ENCODE measurements at places on chromosomes 1 and 21.

DNA sequence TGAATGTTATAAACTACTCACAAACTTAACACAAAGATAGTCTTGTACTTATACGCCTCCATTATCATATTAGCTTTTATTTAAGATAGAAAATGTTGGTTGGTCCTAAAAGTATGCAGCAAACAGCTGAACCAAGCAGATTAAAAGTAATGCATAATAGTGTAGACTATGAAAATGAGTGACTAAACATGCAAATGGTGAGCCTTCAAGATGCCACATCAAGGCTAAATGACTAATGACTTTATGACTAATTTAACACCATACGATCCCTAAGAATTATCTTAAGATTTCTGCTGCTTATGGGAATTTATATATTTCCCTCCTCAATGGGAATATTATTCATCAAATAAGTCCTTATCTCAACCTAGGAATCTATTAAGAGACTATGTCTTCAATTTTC is 4.6 kb downstream of the GPATCH2 start:
- no peak for DNase-seq

GRCh38 chr1:21904704-21905520 is 32.2 kb downstream of the HSPG2 start:
- DNase-seq, result no peak

DNA sequence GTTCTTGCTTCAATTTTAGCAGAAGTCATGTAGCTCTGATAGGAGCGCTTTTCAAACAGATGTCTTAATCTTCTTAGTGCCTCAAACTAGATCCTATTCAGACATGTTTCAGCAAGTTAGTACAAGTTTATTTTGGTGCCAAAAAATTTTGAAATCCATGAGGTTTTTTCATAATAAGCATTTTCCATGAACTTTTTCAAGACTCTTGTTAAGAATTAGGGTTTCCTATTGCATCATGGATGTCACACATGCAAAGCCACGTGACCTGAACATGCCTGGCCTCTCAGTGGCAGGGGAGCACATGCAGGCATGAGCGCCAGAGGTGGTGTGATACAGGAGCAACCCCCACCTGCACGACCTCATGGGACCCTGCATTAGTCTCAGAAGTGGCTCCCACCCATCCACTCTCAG is 67.6 kb downstream of the POFUT2 start:
- no peak for DNase-seq

DNA sequence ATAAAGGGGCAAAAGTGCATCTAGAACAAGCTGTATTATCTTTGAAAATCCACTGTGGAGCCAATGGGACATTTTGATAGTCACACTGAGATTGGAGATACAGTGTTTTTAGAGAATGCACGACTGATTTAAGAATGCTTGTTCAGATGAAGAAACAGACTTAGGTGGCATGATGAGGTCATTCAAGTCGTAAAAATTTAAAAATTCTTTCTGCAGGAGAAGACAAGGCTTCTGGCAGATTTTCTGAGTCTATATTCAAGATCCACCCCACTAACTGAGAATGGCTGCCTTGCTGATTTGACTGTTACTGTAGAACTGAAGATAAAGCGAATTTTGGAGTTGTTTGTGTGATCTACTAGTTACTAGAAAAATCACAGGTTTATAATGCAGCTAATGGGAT is 310.6 kb downstream of the LRRC7 start:
- no peak for DNase-seq

GRCh38 chr1:40877698-40878097 is 15.5 kb upstream of the CITED4 start:
- DNase-seq, result no peak

DNA sequence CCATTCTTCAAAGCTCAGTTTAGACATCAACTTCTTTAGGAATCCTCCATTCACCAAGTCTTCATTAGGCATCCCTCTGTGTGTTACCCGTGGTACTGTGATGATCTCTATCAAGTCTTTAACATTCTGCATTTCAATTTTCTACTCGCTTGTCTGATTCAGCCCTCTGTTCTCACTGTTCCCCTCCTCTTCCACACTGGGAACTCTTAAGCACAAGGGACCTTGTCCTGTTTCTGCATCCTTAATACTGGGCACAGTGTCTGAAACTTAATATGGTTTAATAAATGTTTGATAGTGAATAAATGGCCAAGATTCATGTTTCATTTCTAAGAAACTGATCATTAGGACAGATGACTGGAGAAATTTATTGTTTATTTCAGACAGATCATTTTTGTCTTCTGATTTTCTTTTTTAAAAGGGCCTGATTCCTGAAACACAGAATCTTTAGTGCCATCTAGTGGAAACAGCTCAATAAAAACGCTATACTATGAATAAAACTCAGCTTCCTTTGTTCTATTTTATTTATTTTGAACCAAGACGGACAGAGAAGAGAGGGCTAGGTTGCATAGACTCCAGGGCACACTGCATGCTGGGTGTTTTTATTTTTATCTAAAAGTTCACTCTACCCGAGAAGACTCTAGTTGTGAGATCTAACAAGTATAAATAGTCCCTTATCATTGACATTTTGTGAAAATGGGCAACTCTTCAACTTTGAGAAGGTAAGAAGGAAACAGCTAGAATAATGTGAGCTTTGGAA is 7.0 kb upstream of the TRIM45 start:
- DNase-seq, result no peak

GRCh38 chr1:164709126-164709525 is 150.1 kb downstream of the PBX1 start:
- no peak for DNase-seq

- no peak for DNase-seq
Measured at GRCh38 chr1:245837718-245838117, 669.4 kb downstream of the SMYD3 start.

DNA sequence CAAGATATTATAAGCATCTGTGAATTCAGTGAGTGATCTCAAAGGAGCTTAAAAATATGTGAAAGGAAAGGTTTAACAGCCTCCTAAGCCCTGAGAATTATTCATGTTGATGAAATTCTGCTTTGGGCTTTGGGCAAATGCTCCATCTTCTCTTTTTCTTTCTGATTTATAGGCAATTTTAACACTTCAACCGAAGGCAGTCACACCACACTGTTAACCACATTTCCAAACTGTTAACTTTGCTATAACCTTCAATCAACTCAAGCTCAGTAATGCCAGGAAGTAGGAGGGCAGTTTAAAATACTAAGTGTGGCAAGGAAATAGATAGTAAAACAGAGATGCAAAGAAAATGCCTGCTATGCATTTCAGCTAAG is 54.4 kb upstream of the NEK7 start:
- no peak for DNase-seq

DNA sequence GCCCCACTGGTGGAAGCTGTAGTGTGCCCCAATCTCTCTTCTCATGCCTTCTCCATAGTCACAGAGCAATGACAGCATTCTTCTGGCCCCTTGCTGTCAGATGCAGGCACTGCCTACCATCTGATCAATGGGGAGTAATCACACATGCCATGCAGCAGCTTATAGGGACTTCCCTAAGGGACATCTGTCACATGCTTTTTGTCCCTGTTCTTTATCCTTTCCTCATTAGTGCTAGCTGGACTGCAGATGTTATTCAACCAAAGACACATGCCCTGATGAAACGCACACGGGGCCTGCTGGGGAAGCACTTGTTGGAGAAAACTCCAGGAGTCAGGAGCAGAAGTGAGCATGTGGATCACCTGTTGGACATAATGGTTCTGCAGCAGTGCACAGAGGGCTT is 108.7 kb downstream of the KCNJ15 start:
- DNase-seq, result no peak

GRCh38 chr1:53393325-53393792 is 65.5 kb upstream of the LRP8 start:
- peak; percentile 73 for DNase-seq

GRCh38 chr1:62528015-62528414 is 69.3 kb upstream of the ANGPTL3 start:
- no peak for DNase-seq

DNA sequence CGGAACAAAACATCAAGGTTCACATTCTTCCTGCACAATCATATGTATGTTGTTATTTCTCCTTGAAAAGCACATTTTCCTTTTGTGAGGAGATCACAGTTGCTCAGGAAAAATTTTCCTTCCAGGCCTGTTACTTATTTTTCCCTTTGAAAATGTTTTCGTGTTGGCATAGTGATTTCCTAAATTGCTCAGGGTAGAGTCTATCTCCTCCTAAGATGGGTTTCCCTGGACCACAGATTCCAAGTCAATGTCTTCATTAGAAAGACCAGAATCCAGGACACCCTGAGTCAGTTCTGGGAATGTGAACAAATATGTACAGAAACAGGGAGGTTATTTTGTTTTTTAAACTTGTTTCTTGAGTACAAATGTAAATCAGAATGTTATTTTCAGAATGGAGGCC is 94.3 kb upstream of the C1orf105 start:
- no peak for DNase-seq

DNA sequence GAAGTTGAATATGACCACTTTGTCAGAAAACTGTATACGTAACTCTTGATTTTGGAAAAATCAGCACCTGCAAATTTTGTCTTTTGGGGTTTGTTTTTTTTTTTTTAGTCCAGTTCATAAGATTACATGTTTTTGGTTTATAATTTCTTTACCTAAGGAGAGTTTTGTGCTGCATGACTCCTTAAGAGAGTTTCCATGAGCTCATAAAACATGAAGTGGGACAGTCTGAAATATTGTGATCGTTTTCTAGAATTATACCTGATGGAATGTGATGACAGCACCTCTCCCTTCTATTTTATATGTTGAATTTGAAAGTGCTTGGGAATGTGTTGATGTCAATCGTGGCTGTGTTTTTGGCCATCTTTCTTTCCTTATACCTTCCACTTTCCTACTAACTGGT is 158.5 kb downstream of the NFIA start:
- DNase-seq, result no peak

GRCh38 chr21:41926807-41927171 is 27.0 kb downstream of the C2CD2 start:
- no peak for DNase-seq

GRCh38 chr1:28927648-28928313 is 13.4 kb downstream of the EPB41 start:
- DNase-seq, result no peak

DNA sequence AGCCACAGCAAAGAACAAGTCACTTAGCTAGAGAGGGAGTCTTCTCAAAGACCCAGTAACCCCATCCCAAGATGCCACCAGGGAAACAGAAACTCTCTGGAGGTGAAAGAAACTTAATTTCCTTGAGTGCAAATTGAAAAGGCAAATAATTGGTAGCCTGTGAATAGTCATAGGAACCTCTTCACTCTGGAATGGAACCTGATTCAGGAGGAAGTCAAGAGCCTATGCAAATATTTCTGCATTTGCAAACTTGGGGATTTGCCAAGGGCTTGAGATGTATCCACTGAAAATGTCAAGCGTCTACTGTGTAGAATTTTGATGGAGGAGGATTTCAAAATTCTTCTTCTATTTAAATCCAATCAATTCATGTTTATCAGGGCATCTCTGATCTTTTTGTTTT is 5.7 kb downstream of the HIVEP3 start:
- DNase-seq, result no peak

- no peak for DNase-seq
Measured at GRCh38 chr21:28152732-28153131, 839.9 kb downstream of the LTN1 start.

DNA sequence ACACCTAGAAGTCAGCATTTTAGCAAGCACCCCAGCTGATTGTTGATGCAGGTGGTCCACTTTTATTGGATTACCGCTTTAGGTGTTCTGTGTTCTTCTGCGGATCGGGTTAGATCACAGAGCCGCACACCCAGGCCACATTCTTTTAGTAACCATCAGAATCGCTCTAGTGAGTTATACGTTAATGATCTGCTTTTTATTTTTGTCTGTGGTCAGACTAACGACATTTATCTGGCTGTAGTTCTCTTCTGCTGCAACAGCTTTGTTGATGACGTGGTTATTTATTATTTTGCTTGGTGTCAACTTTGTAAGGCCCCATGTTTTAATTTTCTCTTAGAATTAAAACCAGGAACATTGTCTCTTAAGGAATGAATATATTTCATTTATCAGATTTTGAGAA is 18.2 kb downstream of the SCCPDH start:
- no peak for DNase-seq

DNA sequence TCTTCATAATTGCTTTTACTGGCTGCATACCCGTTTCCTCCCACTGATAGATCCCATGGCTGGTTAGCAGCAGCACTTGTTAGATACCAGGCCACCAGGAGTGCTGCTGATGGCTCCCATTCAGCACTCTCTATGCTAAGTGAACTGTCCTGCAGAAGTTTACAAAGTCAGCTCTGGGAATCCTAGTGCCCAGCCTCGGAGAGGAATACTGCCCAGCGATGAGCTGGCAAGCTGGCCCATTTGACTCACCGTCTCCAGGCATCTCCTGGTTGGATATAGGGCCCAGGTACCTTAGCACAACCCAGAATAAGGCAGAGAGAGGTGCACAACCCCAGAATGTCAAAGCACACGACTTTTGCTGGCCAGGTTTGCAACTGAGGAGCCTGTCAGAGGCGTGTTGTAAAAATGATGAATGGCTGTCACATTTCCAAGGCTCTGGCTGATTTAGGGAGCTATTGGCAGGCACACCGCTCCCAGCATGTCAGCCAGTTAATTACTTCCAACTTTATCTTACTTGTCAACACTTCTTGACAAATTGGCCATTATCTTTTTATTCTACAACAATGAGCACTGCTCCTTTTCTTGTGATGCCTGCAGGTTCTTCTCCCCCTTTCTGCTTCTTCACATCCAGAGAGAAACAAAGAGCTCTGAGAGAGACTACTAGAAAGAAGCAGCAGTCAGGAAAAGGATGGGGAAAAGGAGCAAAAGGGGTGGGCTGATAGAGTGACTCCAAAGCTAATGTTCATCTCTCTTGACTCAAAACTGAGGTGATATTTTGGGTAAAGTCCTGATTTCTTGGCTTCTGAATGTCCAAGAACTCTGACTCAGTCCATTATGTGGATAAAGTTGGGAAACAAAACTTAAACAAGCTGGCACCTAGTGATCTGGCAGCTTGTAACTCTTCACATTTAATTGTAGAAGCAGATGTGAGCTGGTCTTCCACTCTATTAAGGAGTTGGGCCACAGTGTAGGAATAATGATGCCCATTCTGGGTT is 10.8 kb upstream of the ANGPTL7 start:
- DNase-seq, result no peak

DNA sequence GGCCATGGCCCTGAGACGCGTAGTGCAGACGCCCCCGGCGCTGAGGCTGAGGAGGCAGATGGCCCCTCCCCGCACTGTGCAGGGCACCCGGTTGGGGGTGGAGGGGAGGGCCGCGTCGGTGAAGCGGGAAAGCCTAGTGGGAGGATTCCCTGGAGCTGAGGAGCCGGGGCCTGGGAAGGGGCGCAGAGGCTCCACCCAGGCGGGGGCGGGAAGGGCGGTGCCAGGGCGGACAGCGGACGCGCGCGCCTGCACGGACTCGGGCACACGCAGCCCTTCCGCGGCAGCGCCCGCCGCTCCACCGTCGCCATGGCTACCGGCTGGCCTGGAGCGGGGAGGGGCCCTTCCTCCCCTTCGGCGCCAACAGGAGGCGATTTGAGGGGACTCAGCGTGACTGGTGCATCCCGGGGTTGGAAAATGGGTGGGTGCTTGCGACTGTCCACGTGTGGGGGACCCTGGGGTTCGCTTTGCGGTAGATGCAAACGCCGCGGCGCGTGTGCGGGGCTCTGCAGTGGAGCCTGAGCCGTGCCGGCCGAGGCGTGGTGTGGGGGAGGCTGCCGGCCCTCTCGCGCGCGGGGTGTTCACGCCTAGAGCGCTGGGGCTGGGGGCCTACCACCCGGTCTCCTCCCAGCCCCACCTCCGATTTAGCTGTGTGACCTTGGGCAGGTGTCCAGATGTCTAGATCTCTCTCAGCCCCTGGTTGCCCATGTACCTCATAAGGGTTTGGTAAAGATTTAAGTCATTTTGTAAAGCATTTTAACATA is 35.1 kb downstream of the PTPRF start:
- DNase-seq, result no peak
